ENCODE measurements at places on chromosomes 16 and 17. TPM values are rescaled to one million over a fixed set of nuclear protein-coding genes. Genes with fewer than 3 reads are reported as not detected.

CHMP6 gene
- 48.1 TPM for total RNA-seq

CD300LF gene
- not detected for total RNA-seq

DNA sequence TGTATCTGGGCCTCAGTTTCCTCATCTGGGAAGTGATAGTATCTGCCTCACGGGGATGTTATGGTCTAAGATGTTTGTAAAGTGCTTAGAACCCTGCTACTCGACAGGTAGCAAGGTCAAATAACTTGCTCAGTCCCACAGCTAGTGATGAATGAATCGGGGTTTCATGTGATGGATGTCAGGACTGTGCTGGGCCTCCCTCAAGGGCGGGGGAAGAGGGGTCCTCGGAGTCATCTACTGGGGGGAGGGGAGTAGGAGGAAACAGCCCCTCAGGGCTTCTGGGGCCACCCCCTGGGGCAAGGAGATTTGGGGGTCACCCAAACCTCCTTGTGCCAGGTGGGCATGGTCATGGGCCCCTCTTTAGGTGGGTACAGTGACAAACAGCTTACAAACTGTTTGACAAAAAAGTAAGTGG, 732 bp downstream of the PNPO start:
- DNase-seq = no peak

DNA sequence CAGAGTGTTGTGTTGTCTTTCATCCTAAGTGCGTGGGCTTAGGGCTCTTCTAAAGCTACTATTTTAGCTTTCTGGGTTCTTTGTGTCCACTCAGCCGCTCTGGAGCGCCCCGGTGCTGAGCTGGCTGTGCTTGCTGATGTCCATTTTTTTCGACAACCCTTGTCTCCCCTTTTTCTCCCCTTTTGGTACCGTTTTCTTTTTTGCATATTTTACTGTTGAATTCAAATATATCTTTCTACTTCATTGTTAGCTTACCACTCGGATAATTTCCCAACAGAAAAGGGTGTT, 1.2 kb downstream of the SRRM2 start:
- DNase-seq = no peak

DNA sequence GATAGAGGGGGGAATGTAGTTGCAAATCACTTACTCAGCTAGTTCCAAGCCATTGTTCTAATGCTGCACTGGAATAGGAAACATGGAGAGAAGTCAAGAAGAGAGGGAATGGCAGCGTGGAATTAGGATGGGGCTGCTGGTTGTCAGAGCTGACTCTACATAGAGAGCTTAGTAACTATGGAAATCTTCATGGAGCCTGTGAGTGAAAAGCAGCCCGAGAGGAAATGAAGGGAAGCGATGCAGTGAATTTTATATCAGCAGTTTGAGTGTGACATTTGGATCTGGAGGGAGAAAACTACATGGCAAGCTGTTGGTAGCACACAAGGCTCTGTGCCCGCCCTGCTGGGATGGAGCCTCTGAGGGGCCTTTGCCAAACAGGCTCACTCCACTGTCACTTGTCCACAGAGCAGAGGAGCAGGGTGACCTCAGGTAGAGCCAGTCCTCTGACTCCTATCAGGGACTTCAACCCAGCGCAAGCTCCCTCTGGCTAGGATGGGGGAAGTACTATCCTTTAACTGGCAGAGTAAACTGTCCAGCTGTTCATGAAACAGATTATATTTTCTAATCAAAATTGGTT, 27.9 kb upstream of the PMFBP1 start:
- no peak for DNase-seq

Measured in T-cell (primary cell).